ENCODE measurements at places on chromosomes 7 and 10.

- no peak for DNase-seq
These were observed 690.5 kb downstream of the PARD3 start for GRCh38 chr10:34124522-34125035.

DNA sequence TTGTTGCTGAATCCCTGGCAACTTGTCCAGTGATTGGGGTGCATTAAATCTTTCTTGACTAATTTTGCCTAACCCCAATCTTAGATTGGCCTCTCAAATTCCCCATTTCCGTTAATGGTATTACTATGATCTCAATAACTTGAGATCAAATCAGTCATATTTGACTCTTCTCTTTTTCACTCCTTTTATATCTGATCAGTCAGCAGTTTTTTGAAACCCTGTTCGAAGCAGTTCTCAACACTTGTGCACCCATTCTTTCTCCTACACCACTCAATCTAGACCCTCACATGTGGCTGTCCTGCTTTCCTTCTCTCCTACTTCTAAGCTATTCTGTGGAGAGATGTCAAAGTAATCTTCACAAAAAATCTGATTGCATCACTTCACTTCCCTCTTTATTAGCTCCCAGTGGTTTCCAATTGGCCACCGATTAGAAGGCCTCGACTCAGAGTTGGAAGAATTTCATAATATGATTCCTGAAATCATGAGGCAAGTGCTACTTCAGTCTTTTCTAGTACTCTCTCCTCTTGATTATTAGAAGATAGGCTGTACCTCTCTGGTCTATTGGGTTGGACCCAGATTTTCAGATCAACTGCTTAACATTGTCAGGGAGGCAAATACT, 128.9 kb downstream of the ZNF365 start:
- no peak for DNase-seq

- DNase-seq = no peak
These were observed 304.5 kb upstream of the NFE2L3 start for GRCh38 chr7:25847336-25848070.

GRCh38 chr10:118003126-118003525, 43.6 kb downstream of the RAB11FIP2 start:
- no peak for DNase-seq

DNA sequence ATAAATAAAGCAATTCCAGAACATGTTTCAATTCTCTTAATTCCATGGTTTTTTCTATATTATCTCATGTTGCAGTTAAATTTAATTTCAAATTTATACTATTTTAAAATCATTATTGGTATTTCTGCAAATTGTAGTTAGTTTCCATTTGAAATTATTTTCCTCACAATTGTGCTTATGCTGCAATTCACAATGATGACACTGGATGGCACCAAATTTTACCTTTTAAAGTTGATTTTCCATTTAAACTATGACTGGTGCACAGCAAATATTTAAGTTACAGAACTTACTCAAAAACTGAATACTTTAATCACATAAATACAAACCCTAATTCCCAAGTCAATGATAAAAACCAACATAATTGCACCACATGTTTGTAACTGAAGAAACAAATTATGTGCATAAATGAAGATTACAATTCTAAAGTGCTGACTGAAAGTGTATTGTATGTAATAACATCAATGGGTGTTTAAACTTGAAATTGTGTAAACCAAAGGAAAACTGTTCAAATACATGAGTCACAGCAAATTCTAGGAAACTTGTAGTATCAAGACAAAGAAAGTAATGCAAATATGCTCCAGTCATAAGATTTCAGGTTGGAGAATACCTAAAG, 75.3 kb upstream of the AASS start:
- DNase-seq = no peak

GRCh38 chr7:87218796-87219544, 562 bp downstream of the TMEM243 start:
- DNase-seq = peak; percentile 39

GRCh38 chr10:93138113-93138870, 64.6 kb downstream of the CYP26A1 start:
- DNase-seq = no peak

DNA sequence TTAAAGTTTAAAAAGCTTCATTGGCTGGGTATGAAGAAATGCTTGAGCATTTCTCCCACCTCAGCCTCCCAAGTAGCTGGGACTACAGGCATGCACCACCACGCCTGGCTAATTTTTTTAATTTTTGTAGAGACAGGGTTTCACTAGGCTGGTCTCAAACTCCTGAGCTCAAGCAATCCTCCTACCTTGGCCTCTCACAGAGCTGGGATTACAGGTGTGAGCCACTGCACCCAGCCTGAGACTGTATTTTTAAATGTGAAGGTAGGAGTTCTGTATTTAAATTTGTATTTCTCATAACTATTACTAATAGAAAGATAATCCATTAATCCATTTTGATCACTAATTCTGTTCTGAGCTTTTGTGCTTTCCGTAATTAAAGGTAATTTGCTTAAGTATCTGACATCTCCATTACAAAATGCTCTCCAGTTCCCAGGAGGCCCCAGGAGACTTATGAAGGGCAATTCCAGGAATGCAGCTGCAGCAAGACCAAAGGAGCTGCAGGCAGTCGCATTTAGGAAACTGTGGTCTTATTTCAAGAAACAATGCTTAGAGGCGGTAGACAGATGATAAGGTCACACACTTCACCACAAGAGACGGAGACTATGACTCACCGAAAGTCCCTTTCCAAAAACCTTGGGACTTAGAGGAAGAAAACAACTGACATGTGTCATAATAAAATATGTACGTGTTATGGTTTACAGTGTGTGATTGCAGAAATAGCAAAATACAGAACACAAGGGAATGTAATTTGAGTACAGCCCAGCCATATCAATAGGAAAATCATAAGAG, 23.3 kb downstream of the YAE1 start:
- no peak for DNase-seq

- no peak for DNase-seq
These were observed 203.9 kb upstream of the CHRM2 start for GRCh38 chr7:136664537-136664936.

DNA sequence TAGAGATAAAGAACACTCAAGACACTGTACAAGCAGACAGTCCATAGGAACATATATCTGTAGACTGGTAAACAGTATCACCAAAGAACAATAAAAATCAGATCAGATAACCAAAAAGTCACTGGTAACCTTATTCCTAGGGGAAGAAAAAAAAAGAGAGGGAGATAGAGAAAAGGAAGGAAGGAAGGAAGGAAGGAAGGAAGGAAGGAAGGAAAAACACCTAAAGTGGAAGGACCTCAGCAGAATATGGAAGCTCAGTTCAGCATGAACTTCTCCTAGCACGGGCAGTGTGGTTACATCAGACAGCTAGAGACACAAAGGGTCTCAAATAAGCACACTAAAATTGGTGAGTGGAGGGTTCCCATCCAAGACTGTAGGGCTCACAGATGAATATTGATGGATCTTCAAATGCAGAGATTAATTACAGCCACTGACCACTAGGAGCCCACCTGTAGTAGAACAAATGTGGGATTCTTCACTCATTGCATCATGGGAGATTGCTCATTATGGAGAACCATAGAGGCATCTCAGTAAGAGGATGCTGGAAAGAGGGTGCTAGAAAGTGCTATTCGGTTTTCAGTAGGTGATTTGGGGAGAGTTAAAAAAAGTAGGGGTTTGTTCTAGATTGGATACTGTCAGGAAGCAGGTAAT, 293.4 kb upstream of the C7orf33 start:
- DNase-seq = no peak

DNA sequence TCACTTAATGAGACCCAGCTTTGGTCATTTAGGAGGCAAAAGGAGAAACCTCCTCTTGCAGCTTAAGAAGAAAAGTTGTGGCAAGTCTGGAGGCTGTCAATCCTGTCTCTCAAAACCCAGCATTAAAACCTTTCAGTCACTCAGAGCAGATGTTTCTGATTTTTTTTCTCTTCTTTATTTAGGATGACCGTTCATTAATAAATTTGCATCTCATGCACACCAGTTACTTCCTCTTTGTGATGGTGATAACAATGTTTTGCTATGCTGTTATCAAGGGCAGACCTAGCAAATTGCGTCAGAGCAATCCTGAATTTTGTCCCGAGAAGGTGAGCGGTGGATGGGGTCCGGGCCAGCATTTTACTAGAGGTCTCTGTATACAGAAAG, 32.0 kb downstream of the TMEM248 start:
- DNase-seq = no peak

DNA sequence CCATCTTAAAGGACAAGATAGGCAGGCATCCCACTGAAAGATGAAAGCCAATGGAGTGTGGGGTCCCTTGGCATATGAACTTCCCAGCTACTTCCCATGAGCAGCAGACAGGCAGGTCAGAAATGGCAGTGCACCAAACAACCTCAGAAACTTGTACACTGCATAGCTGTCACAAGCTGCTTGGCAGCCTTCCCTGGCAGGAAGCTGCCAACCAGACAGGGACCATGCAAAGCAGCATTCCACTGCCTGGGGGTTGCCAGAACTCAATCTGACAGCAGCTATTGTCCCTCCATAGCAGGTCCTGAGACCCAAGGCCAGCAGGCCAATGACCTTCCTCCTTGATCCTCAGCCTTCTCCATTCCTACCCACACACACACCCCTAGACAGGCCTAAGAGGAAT, 139.5 kb downstream of the PLCE1 start:
- no peak for DNase-seq
